Epithelial cell of umbilical artery (primary cell): ENCODE measurements at places on chromosomes 16 and 17. TPM values are rescaled to one million over a fixed set of nuclear protein-coding genes. Genes with fewer than 3 reads are reported as not detected.

Gene KRT13
- total RNA-seq = not detected in 2 replicates

Gene KCNAB3
- total RNA-seq = 0.15 and 0.32 TPM in 2 replicates

Gene KRTAP3-1
- not detected in 2 replicates for total RNA-seq

Gene HYDIN
- not detected in 2 replicates for total RNA-seq

Gene OR2C1
- 0.15 TPM in 1 of 2 replicates, not detected in the other for total RNA-seq

Gene OR3A2
- under 0.01 TPM in 1 of 2 replicates, not detected in the other for total RNA-seq

Gene TBC1D3G
- total RNA-seq = not detected in 2 replicates

Gene UMOD
- not detected in 2 replicates for total RNA-seq

Gene NAGS
- 3.2 and 13.4 TPM in 2 replicates for total RNA-seq

Gene SNTB2
- 20.1 and 37.7 TPM in 2 replicates for total RNA-seq

Gene MYH1
- total RNA-seq = not detected in 2 replicates

Gene BIRC5
- total RNA-seq = 61.1 and 64.4 TPM in 2 replicates

Gene PERCC1
- not detected in 2 replicates for total RNA-seq

Gene FA2H
- not detected in 2 replicates for total RNA-seq

Gene BRIP1
- 7.1 and 8.2 TPM in 2 replicates for total RNA-seq

Gene CCL8
- total RNA-seq = not detected in 2 replicates

Gene TSPOAP1
- not detected in 2 replicates for total RNA-seq

Gene VAT1L
- 0.97 and 3.6 TPM in 2 replicates for total RNA-seq

Gene USP36
- 14.3 and 16.4 TPM in 2 replicates for total RNA-seq

Gene TSNAXIP1
- total RNA-seq = 0.32 TPM in 1 of 2 replicates, not detected in the other

Gene CASKIN1
- total RNA-seq = 0.32 TPM in 1 of 2 replicates, not detected in the other

Gene RAB40C
- 8.4 and 11.1 TPM in 2 replicates for total RNA-seq

Gene NUDT16L1
- 24.5 and 30.2 TPM in 2 replicates for total RNA-seq

Gene WIPF2
- 3.6 and 4.4 TPM in 2 replicates for total RNA-seq

Gene TLCD1
- total RNA-seq = 1.6 and 1.7 TPM in 2 replicates

Gene STXBP4
- 8.4 and 26.0 TPM in 2 replicates for total RNA-seq

Gene ARL5C
- not detected in 2 replicates for total RNA-seq

Gene SLC47A1
- total RNA-seq = 2.3 and 4.4 TPM in 2 replicates

Gene SRL
- under 0.01 and 0.15 TPM in 2 replicates for total RNA-seq

Gene CD300LB
- not detected in 2 replicates for total RNA-seq

Gene TBC1D3
- not detected in 2 replicates for total RNA-seq

Gene PLCG2
- 2.4 and 2.6 TPM in 2 replicates for total RNA-seq

Gene DNAH9
- total RNA-seq = not detected in 2 replicates

Gene ABI3
- total RNA-seq = 24.0 and 24.9 TPM in 2 replicates

Gene MEIOC
- total RNA-seq = under 0.01 TPM in 1 of 2 replicates, not detected in the other

Gene PMFBP1
- total RNA-seq = not detected in 2 replicates

Gene AIPL1
- not detected in 2 replicates for total RNA-seq

Gene CFAP119
- total RNA-seq = 1.5 and 1.6 TPM in 2 replicates

Gene KRTAP2-1
- total RNA-seq = not detected in 2 replicates

Gene CCL14
- 0.91 and 2.3 TPM in 2 replicates for total RNA-seq
